ENCODE measurements at places on chromosomes 2 and 18.
A peak's percentile ranks its signal among the peaks of the same experiment; 100 is the strongest.

DNA sequence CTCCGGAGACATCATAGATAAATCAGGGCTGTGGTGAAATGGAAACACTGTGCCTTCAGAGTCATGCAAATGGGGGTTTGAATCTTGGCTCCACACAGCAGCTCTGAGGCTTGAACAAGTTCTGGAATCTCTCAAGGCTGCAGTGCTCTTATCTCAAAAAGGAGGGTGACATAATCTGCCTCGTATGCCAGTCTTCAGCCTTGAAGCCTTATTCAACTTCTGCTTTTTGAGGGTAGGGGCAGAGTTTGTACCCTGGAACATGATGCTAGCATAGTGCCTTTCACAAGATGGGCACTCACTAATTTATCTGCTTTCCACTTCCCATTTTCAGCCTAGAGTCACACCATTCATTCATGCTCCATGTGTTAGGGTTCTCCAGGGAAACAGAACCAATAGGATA is 42.3 kb downstream of the GATA6 start:
- no peak for DNase-seq

- DNase-seq, result no peak
These were observed 135.3 kb downstream of the KCNE4 start for GRCh38 chr2:223187256-223187655.

DNA sequence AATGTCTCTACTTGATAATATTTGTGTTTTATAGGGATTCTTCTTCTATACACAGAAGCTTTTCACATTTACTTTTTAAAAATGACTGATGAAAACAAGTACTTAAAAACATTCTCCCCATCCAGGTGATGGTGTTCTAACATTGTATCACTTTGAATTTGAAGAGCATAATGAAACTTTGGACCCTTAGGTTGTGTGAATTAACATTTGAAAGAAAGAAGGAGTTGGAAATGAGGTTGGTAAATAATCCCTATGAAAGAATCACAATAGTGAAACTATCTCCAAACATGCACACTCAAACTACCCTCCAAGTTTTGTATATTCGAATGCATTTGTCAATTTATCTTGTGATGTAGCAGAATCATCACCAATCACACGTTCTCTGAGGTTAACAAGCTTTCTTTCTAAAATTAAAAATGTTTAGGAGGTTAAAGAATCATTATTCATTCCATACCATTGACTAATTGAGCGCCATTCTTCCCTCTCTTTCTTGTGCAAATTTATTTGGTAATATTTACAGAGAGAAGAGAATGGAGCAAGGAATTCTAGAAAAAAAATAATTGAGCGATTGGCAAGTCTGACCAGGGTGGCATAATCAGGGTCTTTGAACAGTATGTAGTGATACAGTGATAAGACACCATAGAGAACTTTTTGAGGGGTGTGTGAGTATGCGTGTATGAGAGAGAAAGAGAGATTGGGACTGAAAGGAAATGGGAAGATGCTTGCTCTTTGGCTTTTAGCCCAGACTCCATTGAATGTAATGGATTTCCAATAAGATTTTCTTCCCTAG is 260.0 kb upstream of the NRXN1 start:
- no peak for DNase-seq

- peak; percentile 39 for DNase-seq
These were observed 27.3 kb downstream of the ZAP70 start for GRCh38 chr2:97740590-97741182.

- no peak for DNase-seq
These were observed 25.7 kb downstream of the MDH1 start for GRCh38 chr2:63614448-63614968.

DNA sequence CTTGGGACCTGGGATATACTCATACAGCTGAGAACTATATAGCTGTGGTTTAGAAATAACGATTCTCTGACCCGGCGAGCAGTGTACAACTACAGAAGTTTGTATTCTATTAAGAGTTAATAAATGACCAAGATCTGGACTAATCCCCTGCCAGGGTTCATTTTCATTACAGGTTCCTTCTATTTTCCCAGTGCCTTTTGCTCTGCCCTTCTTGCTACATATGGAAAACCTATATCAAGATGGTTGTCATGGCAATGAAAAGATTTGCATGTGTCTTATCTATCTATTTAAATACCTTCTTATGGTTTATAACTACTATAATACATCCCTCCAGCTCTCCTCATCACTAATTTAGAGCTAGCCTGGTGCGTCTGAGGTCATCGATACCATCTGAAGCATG is 965.2 kb downstream of the BCL11A start:
- no peak for DNase-seq

GRCh38 chr2:24721470-24721869 is 71.7 kb downstream of the PTRHD1 start:
- DNase-seq, result no peak

- DNase-seq, result no peak
These were observed 494.6 kb upstream of the MYT1L start for GRCh38 chr2:2825516-2826208.

DNA sequence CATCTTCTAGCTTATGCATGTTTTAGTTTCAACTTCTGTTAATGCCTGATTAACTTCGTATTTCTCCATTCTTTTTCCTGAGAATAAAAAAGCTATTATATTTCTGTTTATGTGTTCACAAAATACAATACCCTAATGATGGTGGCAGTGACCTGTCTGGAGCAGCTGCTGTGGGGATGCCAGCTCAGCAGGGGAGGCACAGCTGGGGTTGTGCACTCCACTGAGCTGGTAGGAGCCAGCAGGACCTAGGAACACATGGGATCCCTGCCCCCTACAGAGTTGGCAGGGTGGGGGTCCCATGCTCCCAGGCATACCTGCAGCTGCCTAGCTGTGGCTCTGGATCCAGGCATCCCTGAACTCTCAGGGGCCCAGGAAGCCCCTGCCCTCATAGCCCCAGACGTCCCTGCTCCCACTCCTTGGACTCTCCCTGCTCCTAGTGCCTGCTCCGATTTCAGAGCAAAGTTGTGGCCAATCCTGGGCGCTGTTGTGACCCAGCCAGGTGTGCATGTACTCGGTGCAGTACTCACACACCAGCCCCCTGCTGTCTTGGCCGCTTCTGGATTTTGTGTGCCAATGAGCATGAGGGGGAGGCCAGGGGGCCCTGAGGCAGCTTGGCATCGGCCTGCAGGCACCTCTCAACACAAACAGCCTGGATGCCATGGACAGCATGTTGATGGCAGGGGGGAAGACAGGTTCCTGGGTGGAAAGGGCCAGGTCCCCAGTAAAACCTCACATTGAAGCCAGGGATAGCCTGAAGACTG is 546.0 kb downstream of the ZNF804A start:
- DNase-seq, result no peak

- no peak for DNase-seq
These were observed 437.6 kb downstream of the ZEB2 start for GRCh38 chr2:144082327-144082726.

- DNase-seq, result no peak
These were observed 233.4 kb upstream of the MYT1L start for GRCh38 chr2:2564300-2565078.

GRCh38 chr2:239295377-239296019 is 105.3 kb downstream of the HDAC4 start:
- no peak for DNase-seq

DNA sequence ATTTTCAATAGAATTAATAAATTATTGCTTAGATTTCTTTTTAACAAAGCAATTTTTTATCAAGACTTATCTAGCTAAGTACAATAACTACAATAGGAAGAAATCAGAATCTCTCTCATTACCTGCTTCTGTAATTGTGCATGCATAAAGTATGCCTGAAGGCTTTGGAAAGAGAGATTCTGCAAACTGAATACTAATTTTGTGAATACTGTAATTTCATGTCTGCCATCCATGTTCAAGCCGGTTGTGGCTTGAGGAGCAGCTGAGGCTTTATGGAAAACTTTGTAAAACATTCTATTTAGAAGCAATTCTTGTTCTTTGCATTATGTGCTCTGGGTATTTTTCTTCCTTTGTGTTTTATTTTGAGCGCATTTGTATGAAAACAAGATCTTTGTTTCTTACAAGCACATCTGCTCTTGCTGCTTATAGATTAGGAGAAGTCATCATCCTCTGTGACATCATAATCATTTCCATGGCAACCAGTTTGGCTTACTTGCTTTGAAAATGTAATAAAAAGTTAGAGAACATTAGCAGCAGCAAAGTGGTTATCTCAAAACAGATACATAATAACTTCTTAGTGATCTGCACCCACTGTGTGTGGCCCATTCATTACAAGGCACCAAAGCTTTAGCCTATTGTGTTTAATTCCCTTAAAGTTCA is 16.0 kb upstream of the IKZF2 start:
- DNase-seq, result no peak

- DNase-seq, result no peak
These were observed 27.7 kb downstream of the SMAD7 start for GRCh38 chr18:48922801-48923730.

DNA sequence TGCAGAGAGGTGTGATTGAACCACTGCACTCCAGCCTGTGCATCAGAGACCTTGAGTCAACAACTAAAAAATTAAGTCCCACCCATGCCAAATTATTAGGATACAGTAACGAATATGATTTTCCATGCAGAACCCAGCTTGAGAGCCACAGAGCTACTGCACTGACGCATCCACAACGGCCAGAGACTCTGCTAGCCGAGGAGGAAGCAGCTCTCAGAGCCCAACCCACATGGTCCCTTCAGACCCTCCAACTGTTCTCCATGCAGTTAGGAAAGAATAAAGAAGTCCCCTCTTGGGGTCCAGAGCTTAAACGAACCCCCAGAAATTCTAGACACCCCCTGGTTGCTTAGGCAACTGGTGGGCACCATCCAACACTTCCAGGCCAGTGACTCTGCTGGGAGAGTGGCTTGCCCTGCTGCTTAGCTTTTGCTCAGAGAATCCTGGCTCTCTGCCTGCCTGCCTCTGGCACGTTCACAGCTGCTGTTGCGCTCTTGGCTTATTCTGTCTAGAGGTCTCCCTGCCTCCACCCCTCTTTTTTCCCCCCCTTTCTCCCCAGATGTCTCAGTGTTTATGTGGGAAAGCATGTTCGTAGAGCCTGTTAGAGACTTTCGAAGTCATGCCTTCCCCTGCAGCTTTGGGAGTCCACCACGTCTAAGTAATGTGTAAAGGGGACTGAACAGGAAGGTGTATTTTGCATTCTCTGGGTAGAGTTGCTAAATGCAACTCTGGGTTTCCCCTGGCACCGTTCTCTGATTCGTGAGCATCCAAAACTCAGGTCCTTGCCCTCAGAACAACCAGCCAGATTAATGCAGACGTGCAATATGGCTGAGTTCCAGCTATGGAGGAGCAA is 26.0 kb upstream of the SP3 start:
- no peak for DNase-seq

- no peak for DNase-seq
These were observed 318.0 kb downstream of the ALK start for GRCh38 chr2:29603341-29603740.

- no peak for DNase-seq
These were observed 244.7 kb upstream of the HS6ST1 start for GRCh38 chr2:128563348-128563687.

DNA sequence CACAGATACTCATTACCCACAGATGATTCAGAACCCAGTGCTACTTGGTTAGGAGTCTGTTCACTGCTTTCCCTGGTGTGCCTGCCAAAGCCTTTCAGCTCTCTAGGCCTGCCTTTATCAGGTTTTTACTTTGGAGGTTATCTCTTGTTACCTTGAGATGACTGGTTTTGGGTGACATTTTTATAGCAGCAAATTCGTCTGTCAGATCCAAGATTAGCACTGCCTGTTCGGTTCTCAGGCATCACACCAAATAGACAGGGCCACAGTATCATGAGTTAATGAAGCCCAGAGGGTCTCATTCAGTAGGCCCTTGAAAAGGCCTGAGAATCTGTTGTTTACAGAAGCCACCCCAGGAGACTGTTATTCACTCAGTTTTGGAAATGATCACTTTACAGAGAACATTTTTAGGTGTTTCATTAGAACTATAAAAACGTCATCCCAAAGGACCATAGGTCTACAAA is 121.2 kb downstream of the OSBPL6 start:
- DNase-seq, result no peak

GRCh38 chr18:22483407-22483806 is 65.7 kb upstream of the CTAGE1 start:
- DNase-seq, result no peak

- no peak for DNase-seq
These were observed 6.1 kb upstream of the AMMECR1L start for GRCh38 chr2:127891811-127892210.

GRCh38 chr2:39603436-39603835 is 62.3 kb upstream of the TMEM178A start:
- no peak for DNase-seq

- no peak for DNase-seq
These were observed 177.3 kb upstream of the SPOPL start for GRCh38 chr2:138324068-138324771.

DNA sequence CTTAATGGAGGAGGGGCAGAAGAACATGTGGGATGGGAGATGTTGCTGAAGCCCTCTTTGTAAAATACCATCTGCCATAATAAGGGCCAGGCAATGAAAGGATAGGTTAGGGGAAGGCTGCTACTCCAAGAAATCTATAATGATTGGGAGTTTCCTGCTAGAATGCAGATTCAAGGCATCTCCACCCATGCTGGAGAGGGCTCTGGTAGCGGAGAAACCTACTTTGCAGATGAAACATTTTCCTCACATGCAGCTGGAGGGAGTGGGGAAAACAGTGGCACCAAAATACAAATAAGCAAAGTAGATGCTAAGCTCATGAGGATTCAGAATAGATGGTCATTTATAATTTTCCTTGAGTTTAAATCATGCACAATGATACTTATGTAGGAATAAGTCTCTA is 82.3 kb upstream of the GCFC2 start:
- DNase-seq, result no peak

- DNase-seq, result no peak
These were observed 16.0 kb downstream of the FAM178B start for GRCh38 chr2:96970248-96970875.

DNA sequence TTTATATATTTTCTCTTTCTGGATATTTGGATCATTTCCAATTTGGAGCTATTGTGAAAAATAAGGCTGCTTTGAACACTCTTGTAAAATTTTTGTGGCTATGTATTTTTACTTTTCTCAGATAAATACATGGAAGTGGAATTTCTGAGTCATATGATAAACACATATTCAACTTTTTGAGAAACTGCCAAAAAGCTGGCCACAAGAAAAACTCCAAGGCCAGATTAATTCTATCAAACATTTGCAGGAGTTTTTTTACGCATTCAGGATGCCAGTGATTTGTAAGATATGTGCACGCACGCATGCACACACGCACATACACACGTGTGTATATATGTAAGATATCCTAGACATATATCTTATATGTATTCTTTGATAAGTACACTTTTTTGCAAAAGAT is 477.5 kb upstream of the SPHKAP start:
- DNase-seq, result no peak

DNA sequence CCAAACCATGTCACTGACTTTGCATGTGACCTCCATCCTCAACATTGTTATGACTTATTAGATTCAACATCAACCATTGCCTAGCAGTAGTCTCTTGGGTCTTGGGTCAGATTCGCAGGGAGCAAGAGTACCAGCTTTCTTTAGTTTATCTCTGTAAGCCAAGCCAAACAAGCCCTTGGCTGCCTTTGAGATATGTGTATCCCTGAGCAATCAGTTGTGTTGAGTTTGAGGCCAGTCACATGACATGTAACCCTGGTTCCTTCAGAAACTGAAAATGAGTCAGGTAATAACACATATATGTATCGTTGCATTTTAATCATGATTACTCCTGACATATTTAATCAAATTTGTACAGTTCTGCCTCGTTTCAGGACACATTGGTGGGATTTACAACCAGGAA is 173.3 kb downstream of the PARD3B start:
- DNase-seq, result no peak
